ENCODE measurements at places on chromosomes 2 and 18.

- DNase-seq = no peak
These were observed 53.8 kb downstream of the MAP4K4 start for GRCh38 chr2:101751276-101751815.

DNA sequence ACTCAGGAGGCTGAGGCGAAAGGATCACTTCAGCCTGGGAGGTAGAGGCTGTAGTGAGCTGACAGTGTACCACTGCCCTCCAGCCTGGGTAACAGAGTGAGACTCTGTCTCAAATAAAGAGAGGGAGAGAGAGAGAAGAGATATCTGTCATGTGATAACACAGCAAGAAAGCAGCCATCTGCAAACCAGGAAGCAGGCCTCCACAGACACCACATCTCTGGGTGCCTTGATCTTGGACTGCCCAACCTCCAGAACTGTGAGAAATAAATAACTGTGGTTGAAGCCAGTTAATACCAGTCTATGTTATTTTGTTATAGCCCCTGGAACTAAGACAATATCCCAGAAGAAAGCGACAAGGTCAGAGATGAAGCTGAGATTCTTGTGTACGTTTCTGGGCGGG lies 2.6 kb upstream of the CCDC68 start:
- no peak for DNase-seq

- no peak for DNase-seq
These were observed 86.4 kb upstream of the MAP4K3 start for GRCh38 chr2:39523308-39524044.

- DNase-seq = no peak
These were observed 206.7 kb downstream of the TCF4 start for GRCh38 chr18:55381277-55381676.

DNA sequence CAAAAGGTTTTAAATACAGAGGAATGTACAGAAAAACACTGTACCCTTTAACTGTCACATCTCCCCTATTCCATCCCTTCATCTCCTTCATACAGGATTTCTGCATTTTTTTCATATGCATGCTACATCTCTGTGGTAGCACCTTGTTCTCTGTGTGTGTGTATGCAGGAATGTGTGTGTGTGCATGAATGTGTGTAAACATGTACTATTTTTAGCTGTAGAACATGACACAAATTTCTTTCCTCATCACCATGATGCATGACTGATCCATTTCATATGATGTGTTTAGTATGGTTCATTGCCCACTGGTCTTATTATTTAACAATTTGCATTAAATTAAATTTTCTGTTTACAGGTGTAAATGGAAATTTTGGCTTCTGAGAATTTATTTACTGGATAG lies 21.5 kb upstream of the ZEB2 start:
- no peak for DNase-seq

GRCh38 chr18:62827397-62827796 lies 112.1 kb downstream of the PHLPP1 start:
- DNase-seq = no peak

DNA sequence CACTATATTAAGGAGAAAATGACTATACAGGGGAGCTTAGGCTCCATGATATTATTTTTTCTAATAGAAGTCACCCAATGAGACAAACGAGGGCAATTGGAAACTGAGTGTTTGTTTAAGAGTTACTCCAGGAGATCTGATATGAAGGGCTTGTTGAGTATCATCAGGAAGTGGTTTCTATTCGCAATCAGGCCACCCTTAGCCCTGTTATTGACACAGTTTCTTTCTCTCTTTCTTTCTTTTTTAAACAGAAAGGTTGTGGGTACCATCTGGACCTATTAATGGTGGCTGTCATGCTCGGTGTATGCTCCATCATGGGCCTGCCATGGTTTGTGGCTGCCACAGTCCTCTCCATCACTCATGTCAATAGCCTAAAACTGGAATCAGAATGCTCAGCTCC lies 117.3 kb downstream of the DPP4 start:
- DNase-seq = no peak

- DNase-seq = no peak
These were observed 157.4 kb downstream of the FBXO15 start for GRCh38 chr18:73990258-73990657.

- no peak for DNase-seq
These were observed 108.1 kb upstream of the ACAA2 start for GRCh38 chr18:49921318-49921985.

DNA sequence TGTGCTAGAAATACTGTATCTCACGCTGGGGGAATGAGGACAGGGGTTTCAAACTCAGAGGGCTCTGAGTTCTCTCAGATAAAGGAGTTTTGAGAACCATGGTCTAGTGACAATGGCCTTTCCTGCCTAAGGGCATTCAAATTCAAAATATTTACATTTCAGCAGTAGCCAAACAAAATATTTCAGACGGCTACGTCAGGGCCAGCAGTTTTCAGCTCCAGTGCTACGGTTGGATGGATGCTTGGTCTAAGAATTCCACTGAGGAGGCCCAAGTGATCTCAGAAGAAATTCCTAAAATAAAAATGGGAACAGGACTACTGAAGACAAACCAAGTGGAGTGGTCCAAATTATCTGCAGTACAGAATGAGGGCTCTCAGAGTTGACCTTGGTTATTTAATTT lies 41.1 kb upstream of the SCG2 start:
- DNase-seq = no peak

DNA sequence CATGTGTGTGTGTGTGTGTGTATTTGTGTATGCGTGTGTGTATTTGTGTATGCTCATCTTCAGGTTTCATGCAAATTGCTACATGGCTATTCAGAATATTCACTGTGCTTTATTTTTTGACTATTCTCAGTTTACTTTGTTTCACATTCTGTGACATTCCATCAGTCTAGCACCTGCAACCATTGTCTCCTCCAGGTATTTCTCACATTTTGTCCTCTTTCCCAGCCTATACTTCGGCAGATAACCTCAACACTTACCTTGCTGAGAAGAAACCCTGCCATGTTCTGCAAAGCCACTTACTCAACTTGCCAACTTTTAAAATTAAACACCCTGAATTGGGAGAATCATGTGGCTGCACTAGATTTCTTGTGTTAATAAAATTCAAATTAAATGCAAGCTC lies 135.4 kb upstream of the REG3A start:
- DNase-seq = no peak

GRCh38 chr2:177478029-177478428 lies 85.5 kb downstream of the AGPS start:
- DNase-seq = no peak

DNA sequence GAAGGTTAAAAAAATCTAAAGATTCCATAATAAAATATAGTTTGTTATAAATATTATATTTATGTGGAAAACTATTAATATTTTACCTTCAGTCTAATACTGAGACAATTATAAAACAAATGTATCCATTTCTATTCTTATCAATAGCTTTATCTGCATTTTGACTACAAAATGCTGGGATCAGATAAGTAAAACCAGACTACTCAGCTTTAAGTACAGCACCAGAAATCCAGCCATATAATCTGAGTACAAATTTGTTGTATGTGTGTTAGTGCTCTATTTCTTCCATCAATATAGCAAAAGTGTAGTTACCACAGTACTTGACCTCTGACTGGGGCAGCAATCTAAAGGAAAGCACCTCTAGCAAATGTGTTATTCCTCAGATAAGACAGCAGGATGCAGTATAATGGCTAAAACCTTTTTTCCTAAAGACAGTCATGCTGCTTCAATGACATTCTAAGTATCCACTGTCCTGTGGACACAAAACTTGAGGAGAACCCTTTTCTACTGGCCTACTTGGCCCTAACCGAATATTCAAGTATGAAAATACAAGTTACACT lies 68.1 kb downstream of the OLA1 start:
- DNase-seq = no peak

GRCh38 chr2:169495310-169495928 lies 14.1 kb upstream of the KLHL41 start:
- no peak for DNase-seq

DNA sequence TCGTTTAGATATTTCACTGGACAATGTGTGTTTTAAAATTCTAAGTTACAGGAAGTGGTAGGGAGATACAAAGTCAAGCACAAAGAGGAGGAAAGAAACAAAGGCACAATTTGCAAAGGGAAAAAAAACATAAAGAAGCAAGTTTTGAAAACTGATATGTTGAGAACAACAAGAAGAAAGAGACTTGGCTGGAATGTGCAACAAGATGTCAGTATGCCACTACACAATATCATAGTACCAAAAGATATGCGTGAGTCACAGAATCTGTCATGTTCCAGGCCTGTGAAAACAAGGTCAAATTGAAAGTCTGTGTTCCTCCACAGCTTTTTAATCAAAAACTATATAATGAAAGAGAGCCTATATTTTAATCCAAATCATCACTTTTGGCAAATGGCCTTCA lies 12.0 kb downstream of the EXOC6B start:
- no peak for DNase-seq

GRCh38 chr2:27264253-27264752 lies 1.5 kb upstream of the SLC30A3 start:
- DNase-seq = no peak

DNA sequence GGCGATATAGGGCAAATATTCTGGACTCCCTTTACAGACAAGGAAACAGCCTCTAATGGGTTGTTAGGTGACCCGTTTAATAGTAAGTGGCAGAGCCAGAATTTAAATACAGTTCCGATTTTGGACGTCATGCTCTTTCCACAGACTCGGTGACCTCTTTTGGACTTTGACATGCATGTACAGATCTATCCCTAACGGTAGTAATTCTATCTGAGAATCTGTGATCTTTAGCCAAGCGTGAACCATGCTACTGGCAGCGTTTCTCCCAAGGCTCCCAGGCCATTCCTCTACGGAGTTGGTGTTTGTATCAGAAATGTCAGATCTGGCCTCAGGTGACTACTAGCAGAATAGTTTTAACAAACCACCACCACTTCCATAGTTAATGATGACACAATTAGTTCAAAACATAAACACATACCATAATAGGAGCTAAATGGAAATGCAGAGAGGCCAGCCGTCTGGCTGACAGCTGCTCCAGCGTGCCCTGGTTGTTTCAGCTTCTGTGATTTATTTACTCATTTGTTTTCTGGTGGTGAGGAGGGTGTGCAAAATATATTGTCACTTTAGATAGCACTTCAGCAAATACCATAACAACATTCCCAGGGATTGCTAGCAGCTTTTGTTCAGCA lies 304.6 kb upstream of the LYPD1 start:
- DNase-seq = no peak

DNA sequence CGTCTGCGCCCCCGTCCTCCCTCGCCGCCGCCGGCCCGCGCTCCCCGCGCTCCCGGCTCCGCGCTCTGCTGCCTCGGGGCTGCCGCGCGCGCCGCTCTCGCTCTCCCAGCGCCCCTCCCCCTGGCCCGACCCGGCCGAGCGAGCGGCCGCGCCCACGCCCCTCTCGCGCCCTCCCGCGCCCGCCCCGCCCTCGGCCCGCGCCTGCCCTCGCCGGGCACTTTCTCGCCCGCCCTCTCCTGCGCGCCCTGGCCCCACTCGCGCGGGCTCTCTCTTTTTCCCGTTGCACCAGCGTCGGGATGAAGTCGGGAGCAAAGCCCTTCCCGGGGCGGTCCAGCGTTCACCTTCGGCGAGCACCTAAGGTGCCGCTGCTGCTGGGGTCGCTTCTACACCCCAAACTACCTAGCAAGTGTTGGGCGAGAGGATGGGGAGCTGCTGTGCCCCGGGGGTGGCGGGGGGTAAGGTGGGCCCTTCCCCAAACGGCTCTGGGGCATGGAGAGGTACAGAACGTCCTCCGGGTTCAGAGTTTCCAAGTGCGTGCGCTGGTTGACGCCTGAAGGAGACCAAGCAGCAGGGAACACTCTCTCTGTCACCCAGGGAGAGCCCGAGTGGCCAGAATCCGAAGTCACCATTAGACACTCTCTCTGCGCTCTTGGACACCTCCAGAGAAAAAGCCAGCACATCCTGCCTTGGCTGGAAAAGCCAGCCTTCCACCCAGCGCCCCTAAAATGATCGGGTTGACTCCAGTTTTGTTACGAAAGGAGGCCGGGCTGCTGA lies at the start of gene COLEC12:
COLEC12 (minus strand) TSS at position 70 of the 774 bp plus-strand sequence. CDS start 187 bp downstream, outside the sequence.
- no peak for DNase-seq

DNA sequence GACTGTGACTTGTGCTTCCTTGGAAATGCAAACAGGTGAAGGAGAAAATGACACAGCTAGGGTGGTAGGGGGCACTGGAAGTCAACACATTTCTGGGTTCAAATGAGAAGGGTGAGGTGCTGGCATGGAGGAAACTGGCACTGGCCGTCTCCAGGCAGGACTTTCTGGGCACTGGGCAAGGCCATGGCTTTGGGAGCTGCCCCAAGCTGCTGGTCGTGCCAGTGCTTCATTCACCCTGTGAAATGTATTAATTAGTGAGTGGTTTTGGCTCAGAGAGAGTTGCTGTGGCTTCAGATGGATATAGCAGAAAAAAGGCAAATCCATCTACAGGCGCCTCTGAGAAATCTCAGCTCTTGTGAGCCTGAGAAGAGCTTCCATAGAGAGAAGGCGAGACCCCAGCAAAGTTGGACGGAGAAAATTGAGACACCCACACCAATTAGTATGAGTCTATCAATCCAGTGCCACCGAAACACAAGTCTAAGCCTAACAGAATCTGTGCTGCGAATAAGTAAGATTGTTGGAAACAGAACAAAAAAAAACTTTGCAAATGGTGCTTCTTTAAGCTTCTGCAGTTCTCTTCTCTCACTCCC lies 202.1 kb upstream of the TNP1 start:
- no peak for DNase-seq

- no peak for DNase-seq
These were observed 860.9 kb upstream of the CNTNAP5 start for GRCh38 chr2:123164216-123164615.

- no peak for DNase-seq
These were observed 1.7 kb downstream of the TBC1D8 start for GRCh38 chr2:101149241-101150192.

GRCh38 chr2:137383391-137383790 lies 580.9 kb upstream of the HNMT start:
- no peak for DNase-seq

DNA sequence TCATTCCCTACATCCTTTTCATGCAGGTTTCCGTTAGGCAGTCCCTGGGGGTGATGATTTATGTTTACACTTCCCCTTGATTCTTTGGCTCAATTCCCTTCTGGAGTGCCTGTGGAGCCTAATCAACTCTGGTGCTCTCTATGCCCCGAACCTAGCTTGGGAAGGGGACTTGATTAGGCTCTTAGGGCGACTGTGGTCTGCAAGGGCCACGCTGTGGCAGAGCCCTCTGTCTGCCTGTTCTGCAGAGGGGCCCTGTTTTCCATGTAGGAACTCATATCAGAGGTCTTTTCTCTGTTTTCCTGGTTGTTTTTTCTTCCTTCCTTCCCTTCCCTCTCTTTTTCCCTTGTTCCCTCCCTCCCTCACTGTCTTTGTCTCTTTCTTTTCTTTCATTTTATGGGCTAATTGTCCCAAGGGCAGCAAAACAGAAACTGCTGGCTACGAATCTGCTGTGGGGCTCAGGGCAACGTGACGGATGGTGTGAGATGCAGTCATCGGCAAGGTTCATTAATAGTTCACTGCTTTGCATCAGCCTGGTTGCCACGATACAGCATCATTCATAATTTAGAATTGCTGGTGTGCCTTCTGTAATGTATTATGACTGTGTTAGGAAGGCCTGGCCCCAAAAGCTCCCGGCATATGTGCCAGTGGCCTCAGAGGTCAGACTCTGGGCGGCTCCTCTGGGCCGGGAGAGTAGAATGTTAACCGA lies 134.5 kb downstream of the NAPG start:
- DNase-seq = no peak

GRCh38 chr2:213848631-213849030 lies 562.2 kb upstream of the VWC2L start:
- no peak for DNase-seq

Data from activated CD4-positive, alpha-beta T cell treated with anti-CD3 and anti-CD28 coated beads, Interleukin-2, amount 50 U/mL, for 24 hours (primary cell).